ENCODE measurements at places on chromosomes 7 and 10. TPM values are rescaled to one million over a fixed set of nuclear protein-coding genes. Genes with fewer than 3 reads are reported as not detected.

ZCWPW1 gene
- total RNA-seq = 6.5 TPM

CLRN3 gene
- total RNA-seq = not detected

LDB3 gene
- total RNA-seq = 0.16 TPM

GIMAP1 gene
- total RNA-seq = 9.3 TPM

ASB10 gene
- not detected for total RNA-seq

BHLHA15 gene
- total RNA-seq = 0.65 TPM

MRPL43 gene
- 41.7 TPM for total RNA-seq

WIPF3 gene
- not detected for total RNA-seq

OLAH gene
- total RNA-seq = 3.5 TPM

PTF1A gene
- total RNA-seq = not detected

FOXK1 gene
- total RNA-seq = 38.6 TPM

PNLIPRP1 gene
- total RNA-seq = not detected

AASS gene
- total RNA-seq = 3.5 TPM

SLC29A4 gene
- 0.48 TPM for total RNA-seq
